ENCODE measurements at places on chromosomes 1 and 21.

- DNase-seq = no peak
Measured at GRCh38 chr1:15207031-15207828, 39.8 kb upstream of the FHAD1 start.

DNA sequence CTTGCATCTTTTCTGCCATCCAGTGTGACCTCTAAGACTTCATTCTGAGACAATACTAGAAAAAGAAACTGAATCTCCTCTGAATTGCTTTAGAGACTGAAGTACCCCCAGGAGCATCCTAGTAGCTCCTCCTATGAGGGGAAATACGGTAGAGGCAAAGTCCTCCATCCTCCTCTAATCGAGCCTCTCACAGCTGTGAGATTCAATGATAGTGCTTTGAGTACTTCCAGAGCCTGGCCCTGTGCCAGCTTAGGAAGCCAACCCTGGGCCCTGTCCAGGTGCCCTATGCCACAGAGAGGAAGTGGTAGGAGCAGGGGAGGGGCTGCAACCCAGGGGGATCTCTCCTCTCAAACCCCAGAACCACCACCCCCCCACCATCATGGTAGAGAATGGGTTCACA is 10.7 kb downstream of the RORC start:
- no peak for DNase-seq

DNA sequence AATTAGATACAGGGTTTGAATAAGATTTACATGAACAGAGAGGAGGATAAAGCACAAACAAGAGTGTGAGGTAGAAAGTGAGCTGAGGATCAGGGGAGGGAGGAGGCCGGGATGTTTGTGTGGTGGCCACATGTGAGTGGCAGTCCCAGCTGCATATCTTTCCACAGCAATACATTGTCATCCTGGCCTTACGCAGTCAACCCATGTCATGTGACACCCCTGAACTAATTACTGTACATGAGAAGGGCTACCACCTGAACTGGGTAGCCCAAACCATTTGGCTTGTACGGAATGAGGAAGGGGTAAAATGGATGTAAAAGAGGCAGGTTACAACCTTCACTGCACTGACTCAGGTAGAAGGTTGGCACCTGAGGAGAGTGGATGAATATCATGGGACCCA is 4.2 kb downstream of the SLAMF7 start:
- DNase-seq = no peak

- no peak for DNase-seq
Measured at GRCh38 chr1:13674377-13674776, 25.6 kb upstream of the PRDM2 start.

- no peak for DNase-seq
Measured at GRCh38 chr1:200654660-200655059, 15.0 kb downstream of the DDX59 start.

- no peak for DNase-seq
Measured at GRCh38 chr1:108708691-108709660, 3.7 kb upstream of the FNDC7 start.

- DNase-seq = no peak
Measured at GRCh38 chr1:93715529-93716126, 34.0 kb upstream of the BCAR3 start.

DNA sequence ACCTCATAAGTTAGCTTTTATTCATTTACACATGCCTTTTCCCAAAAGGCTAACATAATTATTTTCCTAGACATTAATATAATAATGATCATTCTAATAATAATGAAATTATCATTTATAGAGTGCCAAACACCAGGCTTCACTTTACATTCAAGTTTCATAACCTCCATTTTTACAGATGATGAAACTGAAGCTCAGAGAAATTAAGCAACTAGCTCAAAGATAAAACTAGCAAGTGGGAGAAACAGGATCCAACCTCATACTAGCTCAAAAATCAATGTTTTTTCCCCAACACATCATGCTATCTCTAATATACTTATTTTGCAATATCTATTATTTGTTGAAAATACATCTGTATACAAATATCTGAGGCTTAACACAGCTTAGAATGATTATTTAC is 14.0 kb downstream of the LPGAT1 start:
- DNase-seq = no peak

DNA sequence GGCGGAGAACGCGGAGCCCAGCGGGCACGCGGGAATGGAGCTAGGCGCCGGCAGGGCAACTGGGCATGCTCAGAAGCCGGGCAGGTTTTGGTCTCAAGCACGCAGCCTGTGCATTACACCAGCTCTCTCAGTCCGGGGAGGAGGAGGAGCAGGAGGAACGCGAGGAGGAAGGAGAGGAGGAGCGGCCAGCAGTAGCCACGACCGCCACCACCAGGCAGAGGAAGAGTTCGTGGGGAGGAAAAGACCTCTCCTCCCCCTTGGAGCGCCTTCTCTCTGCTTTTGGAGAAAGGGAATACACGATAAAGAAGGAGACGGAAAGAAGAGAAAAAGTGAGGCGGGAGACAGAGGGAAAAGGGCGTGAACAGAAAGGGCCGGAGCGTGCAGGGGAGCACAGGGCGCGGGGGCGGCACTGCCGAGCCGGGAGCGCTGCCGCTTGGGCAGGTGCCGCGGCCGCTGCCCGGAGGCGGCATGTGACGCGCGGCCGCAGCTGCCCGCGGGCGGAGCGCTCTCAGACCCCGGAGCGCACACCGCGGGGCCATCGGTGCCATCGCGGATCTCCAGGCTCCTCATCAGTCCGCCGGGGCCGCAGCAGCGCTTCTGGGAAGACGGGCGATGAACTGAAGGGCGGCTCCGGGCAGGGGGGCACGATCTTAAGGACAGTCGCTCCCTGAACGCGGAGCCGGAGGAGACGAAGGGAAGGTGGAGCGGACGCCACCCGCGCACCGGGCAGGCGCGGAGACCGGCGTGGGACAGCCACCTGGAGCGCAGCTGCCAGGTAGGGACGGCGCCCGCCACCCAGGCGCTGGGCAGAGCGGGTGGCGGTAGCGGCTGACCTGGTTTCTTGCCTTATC is at the start of gene CHRM3:
Gene CHRM3, plus strand, starts transcription at position 116 of the 851 bp plus-strand sequence. CDS start 520,884 bp downstream, outside the sequence.
- DNase-seq = peak; percentile 60

- DNase-seq = no peak
Measured at GRCh38 chr1:214455479-214455878, 95.9 kb downstream of the PTPN14 start.

DNA sequence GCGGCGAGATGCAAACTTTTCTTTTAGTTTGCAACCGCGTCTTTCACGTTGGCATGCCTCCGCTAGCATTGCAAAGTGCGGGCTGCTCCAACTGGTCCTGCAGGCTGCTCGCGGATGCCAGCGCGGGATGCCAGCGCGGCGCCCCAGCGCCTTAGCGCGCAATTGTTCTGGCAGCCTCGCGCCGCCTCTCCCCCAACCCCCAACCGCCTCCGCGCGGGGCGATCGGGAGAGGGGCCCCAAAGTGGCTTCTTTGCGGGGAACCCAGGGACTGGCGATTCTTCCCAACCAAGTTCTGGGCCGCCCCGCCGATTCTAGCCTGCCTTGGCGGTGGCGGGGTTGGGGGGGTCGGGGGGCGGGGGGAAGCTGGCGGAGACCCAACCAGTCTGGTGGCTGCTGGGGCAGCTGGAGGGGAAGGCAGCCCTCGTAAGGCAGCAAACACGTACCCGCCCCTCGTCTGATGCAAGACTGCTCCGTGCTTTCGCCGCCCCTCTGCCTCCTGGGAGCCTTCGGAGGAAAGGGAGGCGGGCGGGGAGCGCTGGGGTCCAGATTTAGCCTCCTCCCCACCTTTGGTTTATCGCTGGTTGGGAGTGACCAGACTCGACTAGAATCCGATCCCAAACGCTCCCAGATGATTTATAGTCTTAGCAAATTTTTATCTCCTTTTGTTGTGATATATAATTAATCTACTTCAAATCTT is 756 bp downstream of the PHGDH start:
- peak; percentile 68 for DNase-seq

DNA sequence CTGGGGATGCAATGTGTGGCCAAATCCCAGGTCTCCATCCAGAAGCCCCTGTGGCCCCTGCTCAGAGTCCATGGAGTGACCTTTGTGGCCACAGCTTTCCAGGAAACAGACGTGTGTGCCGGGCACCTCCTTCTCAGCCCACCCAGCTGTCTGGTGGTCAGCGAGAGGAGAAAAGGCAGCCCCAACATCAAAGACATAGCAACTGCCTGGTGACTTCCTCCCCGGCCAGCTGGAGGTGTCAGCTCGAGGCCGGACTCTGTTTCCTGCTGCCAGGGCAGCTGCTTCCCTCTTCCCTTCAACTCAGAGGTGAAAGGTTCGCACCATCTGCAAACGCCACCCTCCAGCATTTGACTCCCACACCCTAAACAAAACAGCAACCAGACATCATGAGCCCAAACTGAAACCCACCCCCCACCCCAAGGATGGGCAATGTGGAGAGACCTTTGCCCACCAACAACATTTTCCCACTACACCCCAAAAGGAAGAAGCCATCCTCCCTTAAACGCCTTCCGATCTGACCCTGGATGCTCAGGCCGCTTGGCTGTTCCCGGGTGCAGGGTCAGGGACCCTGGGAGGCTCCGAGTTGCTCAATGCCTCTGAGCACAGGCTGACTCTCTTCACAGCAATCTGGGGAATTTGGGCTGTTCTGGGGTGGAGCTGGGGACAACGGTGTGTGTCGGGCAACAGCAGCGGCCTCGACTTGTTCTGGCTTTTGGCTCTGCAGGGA is 162.3 kb downstream of the PSMG1 start:
- no peak for DNase-seq

DNA sequence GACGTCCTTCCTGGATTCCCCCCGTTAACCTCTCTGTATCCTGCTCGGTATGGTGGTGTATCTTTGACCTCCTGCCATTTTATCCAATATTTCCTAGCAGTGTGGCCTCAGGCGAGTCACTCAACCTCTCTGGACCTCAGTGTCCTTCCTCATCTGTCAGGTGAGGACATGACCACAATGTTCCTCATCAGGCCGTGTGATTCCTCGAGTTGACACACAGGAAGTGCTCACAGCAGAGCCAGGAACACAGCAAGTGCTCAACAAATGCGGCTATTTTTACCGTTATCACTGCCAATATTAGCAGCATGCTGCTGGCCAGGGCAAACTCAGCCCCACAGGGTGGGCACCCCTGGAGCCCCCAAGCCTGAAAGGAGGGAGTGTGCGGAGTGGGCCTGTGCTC is 450.2 kb downstream of the KIF26B start:
- DNase-seq = no peak

DNA sequence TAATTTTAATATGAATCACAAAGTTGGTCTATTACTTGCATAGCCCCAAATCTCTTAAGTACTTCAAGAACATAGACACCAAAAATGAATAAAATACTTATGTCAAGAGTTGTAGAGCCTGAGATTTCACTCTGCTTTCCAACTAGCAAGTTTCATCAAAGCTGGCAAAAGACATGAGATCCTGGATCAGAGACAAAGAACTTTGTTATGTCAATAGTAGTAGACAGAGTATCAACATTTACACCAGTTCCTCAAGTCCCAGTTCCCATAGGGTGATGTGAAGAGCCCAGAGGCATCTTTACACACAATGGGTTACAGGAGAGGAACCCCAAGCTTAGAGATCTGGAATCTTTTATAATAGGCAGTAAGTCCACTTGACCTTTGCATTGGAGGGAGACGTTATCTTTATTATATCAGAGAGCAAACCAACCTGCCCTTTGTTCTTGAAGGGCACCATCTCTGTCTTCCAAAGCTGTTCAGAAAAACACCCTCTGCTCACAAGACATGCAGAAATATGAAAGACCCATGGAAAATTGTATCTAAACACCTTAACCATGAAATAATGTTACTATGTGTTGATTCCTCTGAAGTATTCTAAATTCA is 174.4 kb upstream of the GALNT2 start:
- DNase-seq = no peak

- DNase-seq = no peak
Measured at GRCh38 chr1:119467857-119468668, 38.9 kb upstream of the HSD3B1 start.

GRCh38 chr21:25831300-25831960 is 96.7 kb downstream of the GABPA start:
- no peak for DNase-seq

GRCh38 chr1:30274173-30274970 is 449.0 kb downstream of the MATN1 start:
- no peak for DNase-seq

DNA sequence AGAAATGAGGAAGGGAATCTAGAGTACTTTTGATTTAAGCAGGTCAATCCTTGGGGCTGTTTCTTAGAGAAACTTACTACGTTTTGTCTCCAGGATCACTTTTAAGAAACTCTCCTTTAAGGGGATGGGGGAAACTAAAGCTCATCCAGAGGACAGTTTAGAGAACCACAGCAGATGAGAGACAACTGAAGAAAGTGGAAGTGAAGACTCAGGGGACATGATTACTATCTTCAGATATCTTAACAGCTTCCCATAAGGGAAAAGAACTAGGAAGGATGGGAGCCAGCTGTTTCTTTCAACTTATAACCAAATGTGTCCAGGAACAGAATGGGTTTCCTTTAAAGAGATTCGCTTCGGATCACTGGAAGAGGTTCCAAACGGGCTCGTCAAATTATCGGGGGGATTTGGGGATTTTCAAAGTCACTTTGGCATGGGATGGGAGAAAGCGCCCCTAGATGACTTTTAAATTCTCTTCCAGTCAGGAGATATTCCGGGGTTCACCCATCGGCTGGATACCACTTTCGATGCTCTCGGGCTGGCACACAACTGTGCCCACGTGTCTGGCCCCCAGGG is 1.2 kb downstream of the SCMH1 start:
- DNase-seq = no peak

GRCh38 chr1:46394872-46395465 is 852 bp downstream of the FAAH start:
- DNase-seq = no peak

- no peak for DNase-seq
Measured at GRCh38 chr1:199639453-199639852, 388.1 kb upstream of the NR5A2 start.

DNA sequence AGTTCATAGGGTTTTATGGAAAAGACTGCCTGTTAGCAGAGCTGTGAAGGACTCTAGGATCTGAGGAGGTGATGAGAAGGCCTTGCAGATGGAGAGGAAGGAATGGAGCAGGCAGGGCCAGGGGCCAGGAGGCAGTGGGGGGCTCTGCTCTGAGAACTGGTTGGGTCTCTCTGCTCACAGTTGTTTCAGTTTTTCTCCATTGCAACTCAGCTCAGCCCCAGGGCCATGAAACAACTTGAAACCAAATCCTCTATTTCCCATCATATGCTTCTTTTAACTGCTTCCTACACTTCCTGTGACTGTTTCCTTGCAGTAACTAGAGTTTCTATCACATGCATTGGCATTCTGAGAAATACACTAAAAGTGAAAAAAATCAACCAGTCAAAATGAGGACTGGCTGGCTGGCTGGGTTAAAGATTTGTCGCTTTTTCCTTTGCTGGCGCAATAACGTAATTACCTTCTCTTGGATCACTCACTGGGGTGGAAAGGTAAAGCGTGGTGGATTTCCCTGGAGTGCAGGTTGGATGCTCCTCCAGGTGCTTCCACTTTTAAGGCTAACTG is 172.0 kb downstream of the CDC7 start:
- no peak for DNase-seq

GRCh38 chr1:207268337-207268736 is 53.1 kb upstream of the CD55 start:
- DNase-seq = no peak

GRCh38 chr1:225855503-225856300 is 26.5 kb downstream of the TMEM63A start:
- no peak for DNase-seq

- no peak for DNase-seq
Measured at GRCh38 chr1:234322979-234323378, 50.3 kb upstream of the COA6 start.

All from T1000 (cell line).